ENCODE measurements at places on chromosomes 2 and 18. TPM values are rescaled to one million over a fixed set of nuclear protein-coding genes. Genes with fewer than 3 reads are reported as not detected.

Gene SLC9A4
- not detected for total RNA-seq

Gene NDUFS1
- 97.0 TPM for total RNA-seq

Gene GAL3ST2
- total RNA-seq, result not detected

- no peak within 1 kb of the TSS for H3K27ac ChIP-seq
Observed at GRCh38 chr18:75210274-75211001, at the start of gene TSHZ1. Gene TSHZ1 (plus strand): TSS chr18:75210797. CDS start chr18:75211877, 1,080 bp downstream.

- no peaks in the 10 kb centered on the region for H3K4me1 ChIP-seq
- no peak for DNase-seq
- H3K4me3 ChIP-seq, result no peak overlapping the region
- H3K36me3 ChIP-seq, result no peaks in the 10 kb centered on the region
- no peak overlapping the region for H3K27ac ChIP-seq
- H3K27me3 ChIP-seq, result no peaks in the 10 kb centered on the region
Observed at GRCh38 chr2:160418398-160418765, 75.2 kb downstream of the RBMS1 start.

GRCh38 chr2:232421189-232421785 lies 14.6 kb downstream of the ALPG start:
- peak overlapping the region; percentile 16 for H3K27ac ChIP-seq
- H3K4me1 ChIP-seq, result peaks cover 38% of the 10 kb centered on the region
- peaks cover 41% of the 10 kb centered on the region for H3K36me3 ChIP-seq
- peak overlapping the region; percentile 69 for H3K4me3 ChIP-seq
- DNase-seq, result peak; percentile 83

DNA sequence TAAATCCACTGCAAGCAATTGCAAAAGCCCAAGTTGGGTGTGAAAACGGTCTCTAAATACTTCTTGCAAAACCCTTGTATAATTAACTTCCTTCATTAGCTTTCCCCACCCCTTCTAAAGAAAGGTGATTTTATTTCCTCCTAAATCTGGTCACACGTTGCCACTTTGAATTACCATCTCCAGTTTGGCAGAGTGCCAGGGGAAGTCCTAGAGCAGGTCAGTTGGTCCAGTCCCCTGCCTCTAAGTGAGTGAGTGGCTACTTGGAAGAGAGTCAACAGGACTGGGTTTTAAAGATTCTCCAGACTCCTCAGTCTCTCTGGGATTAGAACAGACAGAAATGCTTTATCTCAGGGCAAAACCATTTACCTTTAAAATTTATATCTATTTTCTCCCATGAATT lies 18.7 kb upstream of the LYPD6B start:
- DNase-seq, result no peak
- H3K27ac ChIP-seq, result no peak overlapping the region
- peaks cover 16% of the 10 kb centered on the region for H3K36me3 ChIP-seq
- peaks cover 2% of the 10 kb centered on the region for H3K4me1 ChIP-seq
- no peaks in the 10 kb centered on the region for H3K27me3 ChIP-seq

DNA sequence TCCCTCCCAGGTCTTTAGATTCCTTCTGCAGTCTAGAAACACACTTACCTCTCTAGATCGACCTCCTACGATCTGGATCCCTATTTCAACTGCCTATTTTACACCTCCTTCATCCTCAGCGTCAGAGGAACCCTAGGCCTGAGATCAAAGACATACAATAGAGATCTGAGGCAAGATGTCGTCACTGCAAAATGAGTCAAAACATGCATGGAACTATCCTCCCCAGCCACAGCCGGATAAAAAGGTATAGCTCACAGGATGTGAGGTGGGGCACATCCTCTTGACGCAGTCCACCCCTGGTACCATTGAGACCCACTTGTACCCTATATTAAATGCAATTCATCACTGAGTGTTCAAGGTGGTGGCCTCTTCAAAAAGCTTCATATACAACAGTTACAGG lies 63.7 kb upstream of the DNAJC10 start:
- no peak for DNase-seq
- H3K27ac ChIP-seq, result no peak overlapping the region
- no peaks in the 10 kb centered on the region for H3K27me3 ChIP-seq
- H3K4me3 ChIP-seq, result no peak overlapping the region

GRCh38 chr2:39506215-39506614 lies 69.1 kb upstream of the MAP4K3 start:
- DNase-seq, result no peak
- H3K4me1 ChIP-seq, result peaks cover 11% of the 10 kb centered on the region
- no peak overlapping the region for H3K4me3 ChIP-seq
- H3K36me3 ChIP-seq, result no peaks in the 10 kb centered on the region
- no peaks in the 10 kb centered on the region for H3K27me3 ChIP-seq

GRCh38 chr18:75462178-75462832 lies 34.8 kb upstream of the SMIM21 start:
- H3K36me3 ChIP-seq, result no peaks in the 10 kb centered on the region
- no peak overlapping the region for H3K4me3 ChIP-seq
- DNase-seq, result no peak
- H3K4me1 ChIP-seq, result no peaks in the 10 kb centered on the region
- no peaks in the 10 kb centered on the region for H3K27me3 ChIP-seq
- no peak overlapping the region for H3K27ac ChIP-seq

- H3K27me3 ChIP-seq, result no peaks in the 10 kb centered on the region
- no peak for DNase-seq
- no peaks in the 10 kb centered on the region for H3K36me3 ChIP-seq
Observed at GRCh38 chr2:192669505-192670091, 474.9 kb upstream of the TMEFF2 start.

DNA sequence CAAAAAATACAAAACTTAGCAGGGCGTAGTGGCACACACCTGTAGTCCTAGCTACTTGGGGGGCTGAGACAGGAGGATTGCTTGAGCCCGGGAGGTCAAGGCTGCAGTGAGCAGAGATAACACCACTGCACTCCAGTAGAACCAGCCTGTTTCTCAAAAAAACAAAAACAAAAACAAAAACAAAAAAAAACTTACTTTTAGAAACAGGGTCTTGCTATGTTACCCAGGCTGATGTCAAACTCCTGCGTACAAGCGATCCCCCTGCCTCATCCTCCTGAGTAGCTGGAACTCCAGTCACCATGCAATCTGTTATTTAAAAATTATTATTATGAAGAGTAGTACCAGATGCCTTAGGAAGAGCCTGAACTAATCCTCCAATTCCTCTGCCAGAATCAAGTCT lies 35.0 kb upstream of the GLI2 start:
- no peaks in the 10 kb centered on the region for H3K36me3 ChIP-seq
- peaks cover 19% of the 10 kb centered on the region for H3K4me1 ChIP-seq
- no peak for DNase-seq
- H3K4me3 ChIP-seq, result no peak overlapping the region
- H3K27ac ChIP-seq, result no peak overlapping the region

DNA sequence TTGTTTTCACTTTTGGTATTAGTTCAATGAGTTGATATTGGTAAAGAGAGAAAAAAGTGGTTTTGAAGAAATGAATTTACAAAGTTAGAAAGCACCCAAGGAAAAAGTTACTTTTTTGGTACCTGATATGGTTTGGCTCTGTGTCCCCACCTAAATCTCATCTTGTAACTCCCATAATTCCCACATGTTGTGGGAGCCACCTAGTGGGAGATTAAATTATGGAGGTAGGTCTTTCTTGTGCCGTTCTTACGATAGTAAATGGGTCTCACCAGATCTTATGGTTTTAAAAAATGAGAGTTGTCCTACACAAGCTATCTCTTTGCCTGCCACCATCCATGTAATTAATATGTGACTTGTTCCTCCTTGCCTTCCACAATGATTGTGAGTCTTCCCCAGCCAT lies 965.6 kb upstream of the NRXN1 start:
- no peak overlapping the region for H3K4me3 ChIP-seq
- no peaks in the 10 kb centered on the region for H3K36me3 ChIP-seq
- no peaks in the 10 kb centered on the region for H3K27me3 ChIP-seq
- no peak overlapping the region for H3K27ac ChIP-seq

GRCh38 chr2:172047566-172048507 lies 37.5 kb upstream of the DLX1 start:
- H3K4me1 ChIP-seq, result no peaks in the 10 kb centered on the region
- H3K27ac ChIP-seq, result no peak overlapping the region
- DNase-seq, result no peak

- H3K27me3 ChIP-seq, result no peaks in the 10 kb centered on the region
- peak overlapping the region; percentile 96 for H3K27ac ChIP-seq
- no peak for DNase-seq
- no peaks in the 10 kb centered on the region for H3K36me3 ChIP-seq
Observed at GRCh38 chr2:119760956-119761275, 1.2 kb downstream of the PTPN4 start.

- H3K36me3 ChIP-seq, result no peaks in the 10 kb centered on the region
- no peak for DNase-seq
- no peak overlapping the region for H3K4me3 ChIP-seq
- H3K27ac ChIP-seq, result no peak overlapping the region
- H3K4me1 ChIP-seq, result no peaks in the 10 kb centered on the region
- no peaks in the 10 kb centered on the region for H3K27me3 ChIP-seq
Observed at GRCh38 chr2:82491591-82491990, 1967.5 kb downstream of the SUCLG1 start.

DNA sequence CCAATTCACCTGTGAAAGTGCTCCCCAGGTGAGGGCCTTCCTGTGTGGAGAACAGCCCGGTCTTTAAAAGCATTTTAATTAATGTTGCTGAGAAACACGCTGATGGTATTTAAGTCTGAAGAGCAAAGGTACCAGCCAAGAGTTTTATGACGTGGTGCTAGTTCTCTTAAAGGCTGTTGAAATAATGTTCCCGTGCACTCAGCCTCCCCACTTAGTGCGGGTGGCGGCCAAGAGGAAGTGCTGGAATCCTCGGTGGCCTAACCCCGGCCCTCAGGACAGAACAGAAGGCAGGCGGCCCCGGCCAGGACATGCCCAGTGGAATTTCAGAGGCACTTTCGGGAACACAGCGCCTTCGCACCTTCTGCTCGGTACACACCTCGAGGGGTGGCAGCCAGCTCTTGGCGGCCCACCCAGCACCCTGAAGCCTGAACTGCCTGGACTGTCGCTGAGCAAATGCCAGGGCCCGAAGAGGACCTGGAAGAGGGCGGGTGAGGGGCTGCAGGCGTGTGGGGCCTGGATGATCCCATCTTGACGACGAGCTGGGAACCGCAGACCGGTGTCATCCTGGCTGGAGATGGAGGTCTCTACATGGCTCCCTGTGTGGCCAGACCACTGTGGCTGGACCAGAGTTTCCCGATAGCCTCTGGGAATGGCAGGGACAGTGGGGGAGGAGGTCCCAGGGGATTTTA lies 142.9 kb downstream of the ASB1 start:
- DNase-seq, result no peak
- no peaks in the 10 kb centered on the region for H3K36me3 ChIP-seq
- no peak overlapping the region for H3K4me3 ChIP-seq
- no peaks in the 10 kb centered on the region for H3K27me3 ChIP-seq

- DNase-seq, result no peak
- no peak overlapping the region for H3K4me3 ChIP-seq
- no peak overlapping the region for H3K27ac ChIP-seq
- peaks cover 4% of the 10 kb centered on the region for H3K4me1 ChIP-seq
- H3K27me3 ChIP-seq, result no peaks in the 10 kb centered on the region
Observed at GRCh38 chr2:235263205-235264120, 230.4 kb upstream of the AGAP1 start.

Measured in H1 (cell line).